ENCODE measurements at places on chromosomes 1 and 21. TPM values are rescaled to one million over a fixed set of nuclear protein-coding genes. Genes with fewer than 3 reads are reported as not detected.

The PLXNA2 gene
- total RNA-seq: 66.0 TPM

GRCh38 chr1:148385371-148386030 lies 97.6 kb downstream of the PPIAL4G start:
- no peak overlapping the region for H3K27ac ChIP-seq
- H3K4me1 ChIP-seq: peaks cover 4% of the 10 kb centered on the region
- H3K27me3 ChIP-seq: peaks cover 16% of the 10 kb centered on the region
- H3K4me3 ChIP-seq: no peak overlapping the region
- DNase-seq: no peak

GRCh38 chr1:178847396-178847849 lies 23.5 kb downstream of the ANGPTL1 start:
- H3K36me3 ChIP-seq: no peaks in the 10 kb centered on the region
- H3K4me3 ChIP-seq: no peak overlapping the region
- DNase-seq: no peak
- H3K27me3 ChIP-seq: no peaks in the 10 kb centered on the region
- H3K4me1 ChIP-seq: no peaks in the 10 kb centered on the region

The DDAH1 gene
- 5.4 TPM for total RNA-seq

The HLX gene
- total RNA-seq: 0.56 TPM
